Hematopoietic multipotent progenitor cell treated with erythropoietin and hydrocortisone succinate and interleukin-3 and kit ligand, for 4 days (in vitro differentiated cells): ENCODE measurements at places on chromosomes 7 and 10.

DNA sequence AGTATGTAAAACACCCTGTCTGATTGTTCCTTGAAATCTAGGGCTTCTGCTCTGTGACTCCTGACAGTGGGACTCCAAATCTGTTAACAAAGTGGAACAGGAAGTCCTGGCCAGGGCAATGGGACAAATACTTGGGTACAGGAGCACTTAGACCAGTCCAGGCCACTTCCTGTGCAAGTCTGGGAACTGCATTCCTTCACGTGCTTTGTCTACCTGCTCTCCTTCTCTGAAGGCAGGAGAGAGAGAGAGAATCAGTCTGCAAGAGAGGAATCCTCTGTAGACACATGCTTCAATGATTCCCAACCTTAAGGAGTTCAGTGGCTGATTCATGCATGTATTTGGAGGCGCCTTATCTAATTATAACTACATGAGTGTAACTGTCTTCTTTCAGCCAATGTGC is 530.2 kb downstream of the GATA3 start:
- DNase-seq = no peak

DNA sequence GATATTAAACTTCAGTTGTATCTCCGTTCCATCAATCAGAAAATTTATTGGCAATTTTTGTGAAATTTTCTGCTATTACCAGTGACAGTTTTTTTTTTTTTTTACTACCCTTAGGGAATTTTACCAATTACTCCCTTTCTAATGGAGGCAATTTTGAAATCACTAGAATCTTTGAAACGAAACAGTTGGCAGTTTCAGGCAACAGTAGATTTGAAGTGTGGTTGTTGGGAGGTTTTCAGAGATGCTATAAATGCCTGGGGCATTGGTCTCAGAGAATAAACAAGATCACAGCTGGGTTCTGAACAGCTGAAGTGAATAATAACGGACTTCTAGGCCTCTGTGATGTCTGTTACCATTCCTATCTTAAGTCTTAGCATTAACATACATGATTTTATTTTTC is 535.9 kb upstream of the POT1 start:
- no peak for DNase-seq

- DNase-seq = no peak
Measured at GRCh38 chr7:128166603-128167041, 74.5 kb upstream of the LEP start.

DNA sequence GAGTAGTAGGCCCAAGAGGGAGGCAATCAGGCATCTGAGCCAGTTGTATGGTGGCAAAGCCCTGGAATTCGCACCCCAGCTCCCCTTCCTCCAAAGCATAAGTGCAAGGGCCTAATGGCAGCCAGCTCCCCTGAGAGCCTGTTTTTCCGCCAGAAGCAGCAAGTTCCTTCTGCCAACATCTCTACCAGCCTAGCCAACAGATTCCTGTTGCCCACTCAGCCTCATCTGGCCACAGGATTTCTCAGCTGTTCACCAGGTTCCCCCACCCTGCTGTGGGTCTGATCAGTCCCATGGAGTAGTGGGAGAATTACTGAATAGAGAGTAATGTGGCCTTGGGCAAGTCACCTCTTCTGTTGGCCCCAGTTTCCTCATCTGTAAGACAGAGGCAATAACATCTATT is 186.2 kb upstream of the PDE1C start:
- no peak for DNase-seq

DNA sequence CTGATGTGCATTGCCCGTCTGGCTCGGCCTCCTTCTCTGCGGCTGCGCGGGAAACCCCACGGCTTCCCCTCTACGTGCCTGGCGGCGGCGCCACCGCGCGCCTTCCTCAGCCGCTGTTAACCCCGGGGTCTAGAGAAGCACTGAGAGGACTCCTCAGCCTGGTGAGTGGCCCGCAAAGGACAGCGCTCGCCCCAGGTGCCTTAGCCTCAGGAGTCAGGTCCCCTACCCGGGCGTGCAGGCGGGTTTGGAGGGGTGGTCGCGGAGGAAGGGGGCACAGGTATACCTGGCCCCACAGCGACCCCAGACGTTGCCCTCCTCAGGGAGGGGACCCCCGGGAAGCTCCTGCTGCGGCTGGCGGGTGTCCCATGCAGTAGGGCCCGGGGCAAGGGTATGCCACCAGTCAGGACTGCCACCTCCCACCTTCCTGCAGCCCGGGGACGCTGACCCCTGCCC is 51.0 kb downstream of the ARL5B start:
- DNase-seq = no peak
